CD14-positive monocyte (primary cell): ENCODE measurements at places on chromosomes 16 and 17.

GRCh38 chr17:17793378-17794214 lies 43.2 kb downstream of the SREBF1 start:
- no peak for DNase-seq

DNA sequence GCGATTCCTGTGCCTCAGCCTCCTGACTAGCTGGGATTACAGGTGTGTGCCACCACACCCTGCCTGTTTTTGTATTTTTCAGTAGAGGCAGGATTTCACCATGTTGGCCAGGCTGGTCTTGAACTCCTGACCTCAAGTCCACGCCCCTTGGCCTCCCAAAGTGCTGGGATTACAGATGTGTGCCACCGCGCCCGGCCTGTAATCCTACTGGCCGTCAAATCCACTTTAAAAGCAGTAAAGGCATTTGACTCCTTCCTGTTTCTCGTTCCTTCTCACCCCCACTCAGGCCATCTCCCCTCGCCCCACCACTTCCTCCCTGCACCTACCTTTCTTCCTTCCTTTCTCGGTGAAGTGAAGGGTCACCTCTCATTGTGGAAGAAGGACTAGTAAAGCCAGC lies 69.4 kb upstream of the CREBBP start:
- DNase-seq = no peak

GRCh38 chr17:10328971-10329923 lies 43.6 kb downstream of the MYH13 start:
- no peak for DNase-seq

GRCh38 chr17:9817086-9817485 lies 4.8 kb downstream of the GSG1L2 start:
- DNase-seq = no peak

DNA sequence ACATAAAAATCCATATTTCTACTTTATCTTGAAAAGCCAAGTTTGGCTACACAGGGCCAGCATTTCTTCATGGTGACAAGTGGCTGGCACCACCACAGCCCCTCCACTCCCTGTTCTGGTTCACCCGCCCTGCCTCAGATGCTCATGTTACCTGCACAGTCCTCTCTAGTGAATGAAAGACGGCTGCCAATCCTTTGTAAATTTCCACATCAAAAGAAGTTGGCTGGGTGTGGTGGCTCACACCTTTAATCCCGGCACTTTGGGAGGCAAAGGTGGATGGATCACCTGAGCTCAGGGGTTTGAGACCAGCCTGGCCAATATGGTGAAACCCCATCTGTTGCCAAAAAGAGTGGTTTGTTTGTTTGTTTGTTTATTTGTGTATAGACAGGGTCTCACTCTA lies 19.9 kb upstream of the CORO1A start:
- DNase-seq = no peak

DNA sequence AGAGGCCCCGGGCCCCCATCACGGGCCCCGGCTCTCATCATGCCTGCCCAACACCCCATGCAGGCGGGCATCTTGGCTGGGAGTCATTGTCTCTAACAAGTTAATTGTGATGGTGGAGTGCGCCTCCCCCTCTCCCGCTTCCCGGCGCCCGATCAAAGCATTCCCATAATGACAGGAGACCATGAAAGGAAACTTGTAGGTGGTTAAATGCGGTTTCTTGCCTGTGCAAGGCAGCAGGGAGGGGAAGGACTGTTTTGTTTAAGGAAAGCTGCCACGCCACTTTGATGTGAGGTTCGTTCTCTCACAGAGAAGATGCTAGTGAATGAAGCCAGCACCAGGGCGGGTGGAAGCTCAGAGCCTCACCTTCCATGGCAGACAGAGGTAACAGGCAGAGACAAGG lies 45.4 kb downstream of the C16orf78 start:
- no peak for DNase-seq

GRCh38 chr16:19680881-19681340 lies 37.1 kb downstream of the KNOP1 start:
- DNase-seq = no peak

- no peak for DNase-seq
Measured at GRCh38 chr17:81417879-81418709, 22.8 kb downstream of the BAHCC1 start.

- DNase-seq = no peak
Measured at GRCh38 chr16:16016388-16016964, 67.1 kb downstream of the ABCC1 start.

- no peak for DNase-seq
Measured at GRCh38 chr16:2950353-2950724, 13.7 kb upstream of the KREMEN2 start.

- no peak for DNase-seq
Measured at GRCh38 chr17:27989046-27989445, 53.4 kb upstream of the NLK start.

GRCh38 chr16:73781297-73781696 lies 515.3 kb upstream of the PSMD7 start:
- DNase-seq = no peak

DNA sequence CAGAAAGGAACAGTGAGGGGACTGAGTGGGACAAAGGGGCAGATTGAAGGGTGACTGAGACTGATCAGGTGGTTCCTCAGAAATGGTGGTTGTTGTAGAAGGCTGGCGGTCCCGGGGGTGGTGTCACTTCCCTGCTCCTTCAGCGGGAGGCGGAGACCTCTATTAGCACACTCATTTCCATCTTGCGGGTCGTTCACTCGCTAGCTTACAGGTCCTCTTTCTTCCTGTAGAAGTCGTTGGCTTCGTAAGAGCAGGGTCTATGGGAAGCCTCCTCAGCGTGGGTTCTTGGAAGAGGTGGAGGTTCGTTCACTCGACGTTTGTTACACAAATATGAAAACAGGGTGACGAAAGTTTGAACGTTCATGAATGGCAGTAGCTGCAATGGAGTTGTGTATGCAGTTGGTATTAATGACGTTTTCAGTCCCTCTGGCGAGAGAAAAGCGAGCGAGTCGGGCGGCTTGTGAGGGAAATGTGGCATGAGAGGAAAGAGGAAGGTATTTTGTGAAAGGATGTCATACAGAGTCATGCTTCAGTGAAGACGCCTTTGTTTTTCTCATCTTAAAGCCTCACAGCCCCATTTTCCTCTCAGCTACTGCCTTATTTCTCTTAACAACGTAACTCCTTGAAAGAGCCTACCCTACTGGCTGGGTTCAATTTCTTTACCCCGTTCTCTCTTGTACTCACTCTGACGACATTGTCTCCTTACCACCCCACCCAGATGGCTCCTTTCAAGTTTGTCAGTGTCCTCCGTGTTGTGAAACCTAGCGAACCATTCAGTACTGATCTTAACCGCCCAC lies 667 bp downstream of the EFCAB13 start:
- DNase-seq = peak; percentile 64

GRCh38 chr16:13171313-13171712 lies 269.9 kb downstream of the SHISA9 start:
- DNase-seq = no peak
